PC-3 (cell line): ENCODE measurements at places on chromosomes 12 and 14. TPM values are rescaled to one million over a fixed set of nuclear protein-coding genes. Genes with fewer than 3 reads are reported as not detected.

DNA sequence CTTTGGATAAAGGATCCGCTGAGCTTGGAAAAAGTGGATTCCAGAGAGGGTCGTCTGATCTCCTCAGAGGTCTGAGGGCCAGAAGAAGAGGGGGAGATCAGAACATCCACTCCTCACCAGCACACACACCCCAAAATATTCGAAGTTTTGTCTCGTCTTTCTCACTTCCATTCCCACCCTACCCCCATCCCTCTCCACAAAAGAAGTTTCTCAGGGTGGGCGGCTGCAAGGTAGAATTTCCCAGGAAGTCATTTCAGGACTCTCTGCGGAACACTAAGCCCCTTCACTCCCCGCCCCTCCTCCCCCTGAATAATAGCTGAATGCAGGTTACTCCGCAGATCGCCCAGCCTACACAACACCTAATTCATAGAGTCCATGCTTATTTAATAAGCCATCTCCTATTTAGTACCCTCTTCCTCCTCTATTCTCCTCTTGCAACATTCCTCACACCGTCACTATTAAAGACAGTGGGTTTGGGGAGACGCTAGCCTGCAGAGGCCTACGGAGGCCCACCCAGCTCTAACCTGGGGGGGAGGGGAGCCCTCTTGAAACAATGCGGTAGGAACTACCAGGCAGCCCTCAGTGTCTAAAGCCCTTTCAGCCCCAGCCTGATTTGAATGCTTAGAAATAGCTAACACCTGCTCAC, 649 bp upstream of the SALL2 start:
- DNase-seq = no peak

DNA sequence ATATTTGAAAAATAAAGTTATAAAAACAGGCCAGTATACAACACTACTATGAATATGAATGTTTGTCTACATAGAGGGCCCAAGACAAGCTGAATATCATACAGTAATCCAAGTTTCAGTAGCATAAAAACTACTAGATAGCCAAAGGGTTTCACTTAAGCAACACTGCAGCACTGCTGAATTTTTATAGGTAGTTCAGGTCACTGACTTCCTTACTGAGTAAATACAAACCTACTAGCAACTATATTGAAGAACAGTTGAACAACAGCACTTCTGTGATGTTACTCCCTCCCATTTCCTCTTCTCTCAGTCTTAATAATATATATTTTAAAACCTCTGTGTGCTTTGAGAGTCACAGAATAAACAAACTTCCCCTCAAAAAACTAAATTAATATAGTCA, 42.7 kb downstream of the GTF2A1 start:
- peak; percentile 56 for DNase-seq

- no peak for DNase-seq
Measured at GRCh38 chr12:45638386-45638785, 91.1 kb upstream of the ARID2 start.

DNA sequence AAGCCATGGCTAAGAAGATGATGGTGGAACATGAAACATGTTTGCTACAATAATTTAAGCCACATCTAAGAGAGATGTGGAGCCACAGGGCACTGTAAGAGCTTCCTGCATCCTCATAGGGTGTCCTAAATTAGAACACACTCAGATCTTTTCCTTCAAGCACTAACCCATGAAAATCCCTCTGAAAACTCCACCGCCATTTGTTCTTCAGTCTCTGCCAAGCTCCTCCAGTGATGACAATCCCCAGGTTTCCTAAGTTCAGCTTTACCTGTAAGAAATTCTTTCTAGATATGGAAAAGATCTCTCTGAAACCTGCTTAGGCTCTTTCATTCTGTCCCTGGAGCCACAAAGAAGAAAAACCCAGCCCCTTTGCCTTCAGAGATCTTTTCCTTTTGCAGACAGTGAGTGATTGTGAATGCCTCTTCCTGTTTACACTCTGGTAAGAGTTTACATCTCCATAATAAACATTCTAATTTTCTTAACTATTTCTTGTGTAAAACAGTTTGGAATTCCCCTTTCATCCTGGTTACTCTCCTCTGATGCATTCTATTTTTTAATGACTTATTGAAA, 907.2 kb downstream of the VRK1 start:
- no peak for DNase-seq

DNA sequence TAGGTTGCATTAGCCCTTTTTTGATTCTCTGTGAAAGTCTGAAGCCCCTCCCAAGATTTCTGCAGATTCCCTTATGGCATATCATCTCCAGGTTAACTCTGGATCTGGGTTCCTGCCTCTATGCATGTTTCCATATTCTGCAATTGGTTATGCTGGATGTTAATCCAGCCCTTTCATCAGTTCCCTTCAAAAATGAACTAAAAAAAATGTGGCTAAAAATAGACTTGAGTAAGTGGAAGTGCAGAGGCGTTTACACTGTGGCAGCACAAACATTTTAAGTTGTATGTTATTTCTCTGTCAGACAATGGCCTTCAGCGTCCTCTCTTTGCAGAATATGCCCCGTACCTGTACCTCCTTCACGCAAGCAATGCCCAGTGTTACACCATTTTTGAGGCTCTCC, 11.4 kb downstream of the MGST1 start:
- no peak for DNase-seq

DNA sequence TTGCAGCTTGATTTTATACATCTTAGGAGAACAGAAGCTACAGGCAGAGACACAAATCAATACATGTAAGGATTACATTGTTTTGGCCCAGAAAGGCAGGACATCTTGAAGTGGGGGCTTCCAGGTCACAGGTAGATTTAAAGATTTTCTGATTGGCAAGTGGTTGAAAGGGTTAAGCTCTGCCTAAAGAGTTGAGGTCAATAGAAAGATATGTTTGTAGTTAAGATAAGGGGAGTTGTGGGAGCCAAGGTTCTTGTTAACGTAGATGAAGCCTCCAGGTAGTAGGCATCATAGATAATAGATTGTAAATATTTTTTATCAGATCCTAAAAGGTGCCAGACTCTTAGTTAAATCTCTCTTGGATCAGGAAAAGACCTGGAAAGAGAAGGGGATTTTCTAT, 5.5 kb upstream of the DHRS2 start:
- DNase-seq = no peak

DNA sequence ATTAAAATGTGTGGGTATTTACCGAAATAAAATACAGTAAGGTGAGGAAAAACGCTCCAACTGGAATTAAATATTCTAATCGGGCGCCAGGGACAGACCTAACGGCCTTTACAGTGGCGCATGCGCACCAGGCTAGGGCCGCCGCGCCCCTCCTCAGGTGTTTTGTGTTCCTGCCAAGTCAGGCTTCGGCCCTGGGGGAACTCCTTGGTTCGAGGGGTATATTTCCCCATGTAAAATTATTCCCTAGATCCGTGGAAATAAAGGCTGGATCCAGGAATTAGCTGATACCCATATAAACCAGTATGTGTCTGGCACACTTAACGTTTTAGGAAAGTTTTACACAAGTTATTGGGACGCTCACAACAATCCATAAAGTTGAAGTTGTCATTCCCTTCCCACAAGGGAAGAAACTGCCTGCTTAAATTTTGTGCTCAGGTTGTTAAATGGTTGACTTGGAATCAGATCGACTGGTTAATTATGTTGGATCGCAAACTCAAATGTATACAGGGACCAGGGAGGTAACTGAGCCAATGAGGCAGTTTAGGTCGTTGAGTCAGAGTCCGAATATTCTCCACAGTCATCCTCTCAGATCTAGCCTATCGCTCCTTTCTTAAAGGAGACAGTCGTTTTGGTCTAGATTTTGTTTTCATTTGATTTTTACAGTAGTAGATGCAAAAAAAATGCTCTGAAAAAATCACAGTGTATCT, 621 bp upstream of the ANAPC7 start:
- DNase-seq = peak; percentile 85

- DNase-seq = no peak
Measured at GRCh38 chr14:80959496-80959895, 4.1 kb downstream of the TSHR start.

DNA sequence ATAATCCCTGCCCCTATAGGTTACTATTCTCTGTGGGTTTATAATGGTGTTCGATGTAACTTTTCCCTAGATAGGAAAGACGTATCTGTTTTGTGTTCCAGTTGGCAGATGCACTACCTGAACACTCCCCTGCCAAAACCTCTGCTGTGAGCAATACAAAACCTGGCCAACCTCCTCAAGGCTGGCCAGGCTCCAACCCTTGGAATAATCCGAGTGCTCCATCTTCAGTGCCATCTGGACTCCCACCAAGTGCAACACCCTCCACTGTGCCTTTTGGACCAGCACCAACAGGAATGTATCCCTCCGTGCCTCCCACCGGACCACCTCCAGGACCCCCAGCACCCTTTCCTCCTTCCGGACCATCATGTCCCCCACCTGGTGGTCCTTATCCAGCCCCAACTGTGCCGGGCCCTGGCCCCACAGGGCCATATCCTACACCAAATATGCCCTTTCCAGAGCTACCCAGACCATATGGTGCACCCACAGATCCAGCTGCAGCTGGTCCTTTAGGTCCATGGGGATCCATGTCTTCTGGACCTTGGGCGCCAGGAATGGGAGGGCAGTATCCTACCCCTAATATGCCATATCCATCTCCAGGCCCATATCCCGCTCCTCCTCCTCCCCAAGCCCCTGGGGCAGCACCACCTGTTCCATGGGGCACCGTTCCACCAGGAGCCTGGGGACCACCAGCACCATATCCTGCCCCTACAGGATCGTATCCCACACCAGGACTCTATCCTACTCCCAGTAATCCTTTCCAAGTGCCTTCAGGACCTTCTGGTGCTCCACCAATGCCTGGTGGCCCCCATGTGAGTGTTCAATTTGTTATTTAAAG, 11.3 kb downstream of the MAPK1IP1L start:
- no peak for DNase-seq

DNA sequence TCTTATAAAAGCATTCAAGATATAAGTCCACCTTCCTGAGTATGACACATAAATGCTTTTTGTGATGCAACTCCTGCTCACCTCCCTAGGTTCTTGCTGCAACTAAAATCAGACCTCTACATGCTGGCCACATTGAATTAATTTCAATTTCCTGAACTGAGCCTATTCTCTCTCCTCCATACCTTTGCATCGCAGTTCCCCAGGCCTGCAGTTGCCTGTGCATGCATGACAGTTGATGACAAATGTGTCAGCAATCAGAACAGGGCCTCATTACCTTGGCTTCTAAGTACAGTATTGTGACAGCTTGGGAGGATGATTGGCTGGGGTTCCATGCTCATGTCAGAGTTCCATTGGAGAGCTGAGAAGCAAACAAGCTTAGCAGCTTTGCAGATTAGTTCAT, 3.9 kb upstream of the TM7SF3 start:
- DNase-seq = no peak

DNA sequence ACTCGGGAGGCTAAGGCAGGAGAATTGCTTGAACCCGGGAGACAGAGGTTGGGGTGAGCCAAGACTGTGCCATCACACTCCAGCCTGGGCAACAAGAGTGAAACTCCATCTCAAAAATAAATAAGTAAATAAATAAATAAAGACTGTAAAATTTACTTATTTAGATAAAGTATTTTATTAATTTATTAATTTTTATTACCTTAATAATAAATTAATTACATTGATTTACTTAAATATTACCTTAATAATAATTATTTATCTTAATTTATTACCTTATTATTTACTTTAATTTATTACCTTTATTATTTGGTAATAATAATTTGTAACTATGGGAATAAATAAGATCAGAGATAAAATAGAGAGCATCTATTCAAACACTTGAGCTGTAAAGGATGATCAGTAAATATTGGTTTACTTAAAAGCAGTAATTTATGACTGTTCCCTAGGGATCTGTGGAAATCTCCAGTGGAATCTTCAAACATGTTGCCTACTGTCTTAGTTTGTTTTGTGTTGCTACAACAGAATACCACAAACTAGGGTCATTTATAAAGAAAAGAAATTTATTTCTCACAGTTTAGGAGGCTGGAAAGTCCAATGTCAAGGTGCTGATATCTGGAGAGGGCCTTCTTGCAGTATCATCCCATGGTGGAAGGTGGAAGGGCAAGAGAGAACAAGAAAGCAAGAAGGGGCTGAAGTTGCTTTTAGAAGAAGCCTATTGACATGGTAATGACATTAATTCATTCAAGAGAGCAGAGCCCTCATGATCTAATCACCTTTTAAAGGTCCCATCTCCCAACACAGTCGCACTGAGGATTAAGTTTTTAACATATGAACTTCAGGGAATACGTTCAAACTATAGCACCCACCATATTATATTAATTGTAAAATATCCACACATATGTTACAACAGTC, 37.1 kb downstream of the SOCS2 start:
- no peak for DNase-seq

- no peak for DNase-seq
Measured at GRCh38 chr14:91509878-91510170, 286 bp downstream of the PPP4R3A start.

- peak; percentile 91 for DNase-seq
Measured at GRCh38 chr12:57890191-57891115, 43.9 kb upstream of the CTDSP2 start.

DNA sequence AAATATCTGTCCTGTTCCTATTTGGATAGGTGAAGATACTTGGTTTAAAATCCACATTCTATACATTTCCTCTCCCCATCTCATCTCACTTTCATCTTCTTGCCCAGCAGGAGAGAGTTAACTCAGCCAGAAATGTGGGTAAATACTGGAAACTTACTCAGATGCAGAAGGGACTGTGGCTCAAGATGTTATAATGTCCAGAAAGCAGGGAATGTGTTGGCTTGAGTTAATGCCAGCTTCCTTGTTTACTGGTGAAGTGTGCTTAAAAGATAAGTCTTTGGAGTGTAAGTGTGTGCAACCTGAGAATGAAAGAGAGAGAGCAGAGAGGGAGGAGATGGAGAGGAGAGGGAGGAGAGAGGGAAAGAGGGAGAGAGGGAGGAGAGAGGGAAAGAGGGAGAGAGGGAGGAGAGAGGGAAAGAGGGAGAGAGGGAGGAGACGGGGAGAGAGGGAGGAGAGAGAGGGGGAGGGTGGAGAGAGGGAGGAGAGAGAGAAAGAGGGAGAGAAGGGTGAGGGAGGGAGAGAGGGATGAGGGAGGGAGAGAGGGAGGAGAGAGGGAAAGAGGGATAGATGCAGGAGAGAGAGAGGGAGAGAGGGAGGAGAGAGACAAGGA, 22.0 kb upstream of the SNRPF start:
- DNase-seq = peak; percentile 72

- DNase-seq = no peak
Measured at GRCh38 chr14:70887207-70887681, 20.0 kb upstream of the PCNX1 start.

Gene ABCD2
- not detected in 2 replicates for total RNA-seq

Gene DPY19L2
- 0.33 and 0.98 TPM in 2 replicates for total RNA-seq

Gene VSIG10
- 60.8 and 68.8 TPM in 2 replicates for total RNA-seq

Gene PGF
- total RNA-seq = 0.26 and 1.5 TPM in 2 replicates

Gene MANSC4
- 1.9 and 4.1 TPM in 2 replicates for total RNA-seq

Gene CLEC6A
- total RNA-seq = not detected in 2 replicates

Gene TAS2R43
- not detected in 2 replicates for total RNA-seq

Gene TSPAN8
- total RNA-seq = 1.3 TPM in 1 of 2 replicates, not detected in the other

Gene MYRFL
- total RNA-seq = not detected in 2 replicates

Gene HRK
- 0.33 and 0.58 TPM in 2 replicates for total RNA-seq

Gene CPM
- 3.1 and 5.3 TPM in 2 replicates for total RNA-seq

Gene GABARAPL1
- 14.9 and 24.5 TPM in 2 replicates for total RNA-seq
